ENCODE measurements at places on chromosomes 3 and 15.
A peak's percentile ranks its signal among the peaks of the same experiment; 100 is the strongest.

GRCh38 chr3:190385731-190386688 is 2.0 kb upstream of the CLDN16 start:
- peak; percentile 96 for DNase-seq

- no peak for DNase-seq
Observed at GRCh38 chr3:185655426-185656320, 69.6 kb downstream of the SENP2 start.

DNA sequence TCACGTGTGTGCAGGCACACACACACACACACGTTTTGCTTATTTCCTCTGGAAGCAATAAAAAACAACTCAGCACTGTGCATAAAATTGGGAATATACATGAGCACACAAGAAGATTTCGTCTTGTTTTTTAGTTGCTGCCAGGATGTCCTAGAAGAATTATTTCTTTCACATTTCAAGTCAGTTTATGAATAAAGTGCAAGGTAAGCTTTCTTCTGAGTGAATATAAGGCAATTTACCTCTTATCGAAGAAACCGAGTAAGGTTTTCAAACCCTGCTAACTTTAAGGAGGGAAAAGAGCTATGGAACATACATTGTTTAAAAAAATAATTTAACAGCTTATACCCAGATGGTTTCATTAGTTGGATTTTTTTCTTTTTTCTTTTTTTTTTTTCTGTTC is 855.4 kb upstream of the NR2F2 start:
- no peak for DNase-seq

GRCh38 chr3:78273326-78273725 is 1233.4 kb downstream of the ROBO2 start:
- no peak for DNase-seq

GRCh38 chr3:154730186-154730585 is 300.2 kb upstream of the GPR149 start:
- peak; percentile 3 for DNase-seq

DNA sequence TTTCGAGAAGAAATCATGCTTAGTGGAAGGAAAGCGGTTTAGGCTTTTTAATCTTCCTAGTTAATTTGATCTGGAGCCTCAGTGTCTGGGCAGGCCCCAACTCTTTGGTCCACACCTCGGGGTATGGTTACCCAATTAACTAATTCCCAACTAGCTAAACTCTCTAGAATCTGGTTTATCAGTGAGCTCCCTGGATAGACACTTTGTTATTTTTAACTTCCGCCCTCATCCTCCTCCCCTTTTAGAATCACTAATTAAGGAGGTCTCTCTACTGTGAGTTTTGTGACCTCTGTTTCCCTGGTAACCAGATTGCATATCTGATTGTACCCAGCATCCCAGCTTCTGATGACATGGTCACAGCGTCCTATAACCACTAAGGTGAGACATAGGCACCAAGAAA is 112.2 kb downstream of the RARB start:
- DNase-seq = no peak

- DNase-seq = no peak
Observed at GRCh38 chr3:187465503-187465902, 97.3 kb downstream of the RTP4 start.

GRCh38 chr3:37924453-37924852 is 62.8 kb downstream of the CTDSPL start:
- no peak for DNase-seq

DNA sequence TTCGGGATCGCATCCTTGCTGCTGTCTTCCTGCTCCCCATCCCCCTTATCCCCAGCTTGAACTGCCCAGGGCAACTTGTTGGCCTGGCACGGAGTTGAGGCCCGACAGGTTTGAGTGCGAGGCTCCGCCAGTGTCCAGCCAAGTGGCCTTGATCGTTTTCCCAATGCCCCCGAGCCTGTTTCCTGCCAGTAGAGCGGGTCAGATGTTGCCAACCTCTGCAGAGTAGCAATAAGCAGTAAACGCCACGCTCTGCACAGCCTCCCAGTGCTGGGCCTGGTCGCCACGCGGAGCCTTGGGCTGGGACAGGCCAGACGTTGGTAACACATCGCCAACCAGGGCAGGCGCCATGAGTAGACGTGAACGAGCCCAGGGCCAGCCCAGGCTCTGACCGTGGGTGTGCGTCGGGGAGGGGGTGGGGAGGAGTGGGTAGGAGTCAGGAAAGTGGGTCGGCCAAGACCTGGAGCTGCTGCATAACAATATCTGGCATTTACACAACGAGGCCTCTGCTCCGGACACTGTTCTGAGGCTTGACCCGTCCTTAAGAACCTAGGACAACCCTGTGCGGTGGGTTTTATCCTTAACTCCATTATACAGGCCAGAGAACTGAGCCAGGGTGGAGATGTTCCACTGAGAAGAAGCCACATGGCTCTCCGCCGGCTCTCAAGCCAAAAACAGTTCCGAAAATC is 444 bp upstream of the ABHD14A start:
- DNase-seq = no peak

- DNase-seq = no peak
Observed at GRCh38 chr15:39497016-39497758, 83.7 kb upstream of the THBS1 start.

DNA sequence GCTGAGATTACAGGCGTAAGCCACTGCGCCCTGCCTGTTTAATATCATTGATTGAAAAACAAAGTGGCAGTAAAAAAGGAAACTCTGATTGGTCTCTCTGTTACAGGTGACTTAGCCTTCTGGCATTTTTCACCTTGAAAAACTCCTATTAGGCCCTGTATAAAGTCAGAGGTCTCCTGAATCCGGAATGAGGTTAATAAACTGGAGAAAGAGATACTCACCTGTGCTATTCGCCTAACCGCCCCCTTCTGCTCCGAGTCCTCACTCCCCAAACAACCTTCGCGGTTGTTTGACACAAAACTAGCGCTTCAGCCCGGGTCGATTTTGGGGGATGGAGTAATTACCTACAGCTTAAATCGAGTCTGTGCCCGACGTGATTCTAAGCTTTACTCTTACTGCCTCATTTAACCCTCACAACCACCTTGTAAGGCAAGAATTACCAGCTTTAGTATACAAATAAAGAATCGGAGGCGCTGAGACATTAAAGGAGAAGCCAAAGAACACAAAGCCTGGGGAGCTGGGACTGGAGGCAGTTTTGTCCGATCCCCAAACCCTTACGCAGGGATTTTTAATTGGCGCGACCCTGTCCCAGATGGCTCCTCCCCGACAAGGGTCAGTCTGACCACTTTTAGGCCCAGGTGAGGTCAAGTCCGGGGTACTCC is 441 bp downstream of the CEP70 start:
- no peak for DNase-seq

DNA sequence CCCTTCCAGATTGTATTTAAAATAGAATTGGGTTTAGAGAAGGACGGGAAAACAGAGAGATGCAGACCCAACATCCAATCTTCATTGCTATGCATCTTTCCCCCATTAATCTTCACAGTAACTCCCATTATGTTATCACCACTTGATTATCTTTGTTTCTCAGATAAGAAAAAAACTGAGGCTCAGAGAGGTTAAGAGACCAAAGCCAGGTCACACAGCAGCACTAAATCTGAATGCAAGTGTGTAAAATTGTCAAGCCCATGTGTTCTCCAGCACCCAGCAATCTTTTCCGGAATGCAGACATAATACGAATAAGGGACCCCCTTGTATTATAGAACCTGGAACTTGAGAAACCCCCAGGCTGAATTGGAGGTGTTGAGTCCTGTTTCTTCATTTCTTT is 80.5 kb upstream of the TRIM42 start:
- DNase-seq = no peak

- DNase-seq = no peak
Observed at GRCh38 chr3:138890555-138891187, 55.9 kb upstream of the PIK3CB start.

GRCh38 chr3:131705558-131706051 is 202.8 kb upstream of the MRPL3 start:
- peak; percentile 39 for DNase-seq

GRCh38 chr15:74131628-74132413 is 1.4 kb downstream of the ISLR2 start:
- DNase-seq = no peak

GRCh38 chr3:139533781-139534454 is 5.6 kb downstream of the RBP1 start:
- DNase-seq = peak; percentile 69

GRCh38 chr3:50630877-50631276 is 13.9 kb downstream of the MAPKAPK3 start:
- DNase-seq = peak; percentile 69

DNA sequence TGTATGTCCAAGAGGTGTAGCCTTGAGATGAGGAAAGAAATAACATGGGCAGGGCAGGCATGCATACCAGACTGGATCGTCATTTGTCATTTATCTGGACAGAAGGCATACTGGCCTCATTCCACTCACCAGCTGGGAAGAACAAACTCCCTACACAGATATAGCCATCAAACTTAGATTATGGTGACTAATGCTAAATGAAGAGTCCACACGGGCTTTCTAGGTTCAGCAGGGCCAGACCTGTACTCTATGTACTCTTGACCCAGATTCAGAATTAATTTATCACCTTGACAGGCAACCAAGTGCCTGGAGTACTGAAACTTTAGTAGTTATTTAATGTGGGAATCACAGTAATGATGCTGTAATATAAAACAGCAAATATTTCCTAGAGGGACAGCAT is 164.3 kb upstream of the IL12A start:
- peak; percentile 68 for DNase-seq

GRCh38 chr15:47184908-47185801 is 532.1 kb upstream of the SEMA6D start:
- DNase-seq = no peak

DNA sequence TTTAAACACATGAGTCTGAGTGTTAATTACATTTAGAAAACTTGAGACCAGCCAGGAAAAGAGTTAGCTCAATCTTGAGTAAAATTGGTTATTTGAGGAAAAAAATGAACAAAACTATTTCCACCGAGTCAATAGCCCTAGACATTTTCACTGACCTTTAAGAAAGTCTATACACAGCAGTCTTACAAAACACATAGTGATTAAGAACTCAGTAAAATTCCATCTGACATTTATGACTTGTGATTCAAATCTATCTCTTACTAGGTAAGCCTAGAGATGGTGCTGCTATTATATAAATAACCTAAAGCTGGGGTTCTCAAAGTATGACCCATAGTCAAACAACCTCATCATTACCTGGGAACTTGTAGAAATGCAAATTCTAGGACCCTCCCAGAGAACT is 109.1 kb upstream of the COL8A1 start:
- DNase-seq = no peak

DNA sequence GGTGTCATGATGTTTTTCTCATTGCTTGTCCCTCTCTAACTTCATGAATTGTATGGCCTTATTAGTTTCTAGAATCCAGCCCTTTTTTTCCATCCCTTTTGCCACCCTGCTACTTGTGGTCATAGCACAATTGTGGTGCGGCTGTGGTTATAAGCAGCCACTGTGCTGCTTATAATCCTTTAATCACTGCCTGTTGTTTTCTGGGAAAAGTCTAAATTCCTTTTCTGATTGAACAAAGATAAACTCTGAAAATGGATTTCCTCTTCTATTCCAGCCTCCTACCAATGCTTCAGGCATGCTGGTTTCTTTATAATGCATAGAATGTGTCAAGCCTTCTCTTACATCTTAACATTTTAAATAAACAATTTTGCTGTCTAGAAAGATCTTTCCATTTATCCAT is 319.5 kb downstream of the C3orf38 start:
- DNase-seq = no peak

DNA sequence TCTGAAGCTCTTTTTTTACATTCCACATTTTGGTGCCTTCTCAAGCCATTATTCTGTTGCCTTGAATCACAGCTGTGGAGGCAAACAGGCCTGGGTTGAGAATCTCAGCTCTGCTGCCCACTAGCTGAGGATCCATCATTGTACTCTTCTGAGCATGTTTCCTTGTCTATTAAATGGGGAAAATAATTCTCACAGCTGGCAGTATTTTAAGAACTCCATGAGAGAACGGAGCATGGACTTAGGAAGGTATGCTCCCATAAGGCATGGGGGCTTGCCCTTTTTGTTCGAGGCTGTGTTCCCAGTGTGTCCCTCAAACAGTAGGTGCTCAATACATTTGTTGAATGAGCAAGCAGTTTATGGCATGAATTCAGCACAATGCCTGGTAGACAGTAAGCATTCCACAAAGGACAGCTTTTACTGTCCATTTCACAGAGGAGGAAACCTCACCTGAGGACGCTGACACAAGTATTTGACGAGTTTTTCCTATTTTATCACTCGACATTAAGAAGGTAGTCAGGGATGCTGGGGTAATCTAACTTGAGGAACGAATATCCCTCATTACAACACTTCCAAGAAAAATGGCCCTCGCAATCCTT is 2.1 kb upstream of the PTPRG start:
- no peak for DNase-seq

- DNase-seq = no peak
Observed at GRCh38 chr15:93895976-93896770, 335.2 kb upstream of the MCTP2 start.

GRCh38 chr3:60243456-60243855 is 1007.8 kb downstream of the FHIT start:
- DNase-seq = no peak

- peak; percentile 37 for DNase-seq
Observed at GRCh38 chr3:126883241-126883640, 99.7 kb upstream of the PLXNA1 start.

GRCh38 chr3:108527109-108527508 is 16.7 kb upstream of the MYH15 start:
- no peak for DNase-seq

DNA sequence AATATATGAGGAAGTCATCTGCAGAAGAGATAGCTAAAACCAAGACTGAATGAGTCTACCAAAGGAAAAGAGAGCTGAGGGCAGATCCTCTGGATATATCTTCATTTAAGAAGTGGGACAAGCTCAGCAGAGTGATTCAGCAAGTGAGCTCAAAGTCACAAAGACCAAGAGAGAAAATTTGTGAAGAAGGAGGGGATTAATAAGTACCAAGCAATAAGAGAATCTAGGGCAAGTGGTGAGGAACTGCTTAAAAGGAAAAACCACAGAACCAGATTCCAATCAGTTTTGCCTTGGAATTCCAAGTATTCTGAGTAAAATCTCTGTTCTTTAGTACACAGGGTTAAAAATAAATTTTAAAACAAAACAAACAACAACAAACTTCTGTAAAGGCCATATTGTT is 3.6 kb downstream of the EHHADH start:
- DNase-seq = peak; percentile 36

- no peak for DNase-seq
Observed at GRCh38 chr3:193831495-193832455, 238.8 kb downstream of the OPA1 start.
